NCI-H226 (cell line): ENCODE measurements at places on chromosomes 3 and 15.

- DNase-seq: no peak
Measured at GRCh38 chr15:95503107-95503506, 827.4 kb upstream of the NR2F2 start.

- DNase-seq: no peak
Measured at GRCh38 chr3:115351193-115351592, 204.1 kb upstream of the ZBTB20 start.

- no peak for DNase-seq
Measured at GRCh38 chr15:79167776-79168175, 77.2 kb upstream of the RASGRF1 start.

GRCh38 chr3:149120051-149120972 is 9.1 kb upstream of the HPS3 start:
- DNase-seq: peak; percentile 29

DNA sequence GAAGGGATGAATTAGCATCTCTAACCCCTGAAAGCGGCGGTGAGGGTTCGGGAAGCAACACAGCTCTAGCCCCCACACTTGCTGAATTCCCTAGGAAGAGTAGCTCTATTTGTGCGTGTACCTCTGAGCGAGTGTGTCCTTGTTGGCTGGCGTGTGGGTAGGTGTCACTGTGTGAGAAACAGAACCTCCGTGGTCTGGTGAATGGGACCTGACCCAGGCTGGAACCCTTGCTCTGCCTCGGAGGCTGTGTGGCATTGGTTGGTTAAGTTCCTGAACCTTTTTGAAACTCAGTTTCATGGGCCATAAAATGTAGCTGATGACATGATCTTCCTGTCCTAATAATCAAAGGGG is 414 bp upstream of the TMEM115 start:
- no peak for DNase-seq

GRCh38 chr3:152360966-152361365 is 92.2 kb downstream of the MBNL1 start:
- no peak for DNase-seq

GRCh38 chr3:46858456-46858855 is 4.8 kb downstream of the MYL3 start:
- no peak for DNase-seq

GRCh38 chr3:156676768-156677479 is 2.5 kb downstream of the TIPARP start:
- DNase-seq: no peak

GRCh38 chr3:38247366-38248035 is 18.1 kb upstream of the SLC22A13 start:
- peak; percentile 52 for DNase-seq

DNA sequence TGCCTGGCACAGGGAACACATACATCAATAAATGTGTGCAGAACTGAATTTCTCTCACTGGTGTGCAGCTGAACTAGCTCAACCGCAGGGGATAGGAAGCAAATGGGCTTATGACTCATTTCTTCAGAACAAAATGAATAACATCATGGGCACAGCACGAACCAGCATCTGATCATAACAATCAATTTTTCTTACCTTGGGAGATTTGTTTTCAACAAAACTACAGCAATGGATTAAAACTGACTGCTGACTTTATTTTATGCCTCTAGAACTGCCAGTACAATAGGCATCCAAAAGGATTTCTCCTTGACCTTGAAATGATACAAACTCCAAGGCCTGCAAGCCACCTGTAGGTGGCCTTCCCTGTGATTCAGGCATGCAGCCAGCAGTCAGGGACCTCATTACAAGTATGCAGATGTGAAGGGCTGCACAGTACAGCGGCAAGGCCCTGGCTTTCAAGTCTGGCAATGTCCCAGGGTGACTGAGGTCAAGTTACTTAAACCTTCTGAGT is 26.1 kb downstream of the TAMM41 start:
- DNase-seq: no peak

DNA sequence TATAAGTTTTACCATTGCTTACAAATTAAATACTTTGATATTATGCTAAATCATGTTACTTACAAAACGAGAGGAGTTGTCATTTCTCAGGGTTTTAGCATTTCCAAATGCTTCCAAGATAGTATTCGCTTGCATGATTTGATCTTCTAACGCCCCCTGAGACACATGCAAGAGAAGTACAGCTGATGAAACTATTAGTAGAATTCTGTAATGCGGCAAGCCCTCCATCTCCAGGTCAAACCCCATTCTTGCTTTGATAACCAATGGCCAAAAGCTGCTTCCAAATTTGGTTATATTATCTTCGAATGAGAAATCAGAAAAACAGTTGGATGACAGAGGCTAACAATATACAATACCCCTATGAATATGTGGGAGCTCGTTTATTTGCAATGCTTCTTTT is 14.7 kb downstream of the MYH15 start:
- no peak for DNase-seq

DNA sequence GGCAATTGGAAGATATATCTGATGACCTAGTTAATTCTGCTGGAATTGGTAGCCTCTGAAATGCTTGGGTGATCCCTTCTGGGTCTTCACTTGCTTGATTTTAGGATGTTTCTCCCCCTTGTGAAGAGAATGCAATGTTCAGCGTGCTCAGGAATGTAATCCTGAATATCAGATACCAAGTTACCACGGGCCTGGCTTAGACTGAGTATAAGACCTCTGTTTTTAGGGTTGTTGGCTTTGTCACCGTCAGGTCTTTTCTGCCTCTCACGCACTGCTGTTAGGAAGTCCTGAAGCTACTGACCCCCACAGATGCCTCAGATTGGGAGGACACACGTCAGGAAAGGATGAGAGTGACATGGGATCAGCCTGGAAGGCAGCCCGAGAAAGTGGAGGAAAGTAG is 198.5 kb downstream of the CDIN1 start:
- no peak for DNase-seq
